Spinal cord (tissue), 10 donors: ENCODE measurements at places on chromosomes 3 and 15. TPM values are rescaled to one million over a fixed set of nuclear protein-coding genes. Genes with fewer than 3 reads are reported as not detected.

LMAN1L gene
- total RNA-seq: not detected

CPLX3 gene
- 0.20 TPM for total RNA-seq

GRCh38 chr3:8932507-8932906, 30.8 kb downstream of the RAD18 start:
- no peak overlapping the region for H3K27ac ChIP-seq
- H3K4me3 ChIP-seq: no peak overlapping the region
- no peaks in the 10 kb centered on the region for H3K27me3 ChIP-seq

GRCh38 chr15:82531496-82532382, 8.5 kb downstream of the RPS17 start:
- H3K27me3 ChIP-seq: no peaks in the 10 kb centered on the region
- no peak overlapping the region for H3K4me3 ChIP-seq
- no peak for DNase-seq
- H3K27ac ChIP-seq: no peak overlapping the region
- H3K4me1 ChIP-seq: peaks cover 8% of the 10 kb centered on the region

ARL14 gene
- not detected for total RNA-seq

P2RY12 gene
- total RNA-seq: 167 TPM

DNA sequence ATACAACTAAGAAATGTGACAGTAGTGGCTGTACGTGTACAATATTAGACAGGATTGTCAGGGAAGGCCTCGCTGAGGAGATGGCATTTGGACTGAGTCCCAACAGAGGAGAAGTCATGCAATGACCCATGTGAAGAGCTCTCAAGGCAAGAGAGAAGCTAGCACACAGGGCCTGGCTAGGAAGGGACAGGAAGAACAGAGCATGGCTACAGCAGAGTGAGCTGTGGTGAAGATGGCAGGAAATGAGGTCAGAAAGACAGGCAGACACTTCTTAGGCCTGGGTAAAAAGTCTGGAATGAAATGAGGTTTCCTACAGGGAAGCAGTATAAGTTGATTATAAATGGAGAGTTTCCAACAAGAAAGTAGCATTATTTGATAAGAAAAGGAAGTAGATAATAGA, 33.2 kb upstream of the LEKR1 start:
- H3K4me1 ChIP-seq: no peaks in the 10 kb centered on the region
- H3K36me3 ChIP-seq: no peaks in the 10 kb centered on the region
- no peaks in the 10 kb centered on the region for H3K27me3 ChIP-seq
- no peak overlapping the region for H3K27ac ChIP-seq
- H3K4me3 ChIP-seq: no peak overlapping the region
- no peak for DNase-seq

DNA sequence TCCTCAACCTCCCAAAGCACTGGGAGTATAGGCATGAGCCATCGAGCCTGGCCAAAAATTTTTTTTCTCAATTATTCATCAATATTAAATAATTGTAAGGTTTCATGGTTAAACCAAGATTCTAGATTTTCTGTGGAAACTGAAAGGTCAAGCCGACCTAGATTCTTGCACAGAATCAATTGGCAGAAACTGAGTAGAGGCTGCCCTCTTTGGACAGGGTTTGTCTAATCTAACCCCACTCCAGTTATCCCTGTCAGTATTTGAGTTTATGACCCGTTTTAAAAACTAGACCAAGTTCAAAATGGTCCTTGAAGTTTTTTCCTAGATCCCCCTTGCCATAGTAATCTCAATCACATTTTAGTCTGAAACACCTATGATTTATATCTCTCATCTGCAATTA, 8.6 kb upstream of the ADAM10 start:
- H3K4me3 ChIP-seq: no peak overlapping the region
- no peaks in the 10 kb centered on the region for H3K4me1 ChIP-seq
- H3K27me3 ChIP-seq: no peaks in the 10 kb centered on the region
- H3K36me3 ChIP-seq: no peaks in the 10 kb centered on the region
- peak; percentile 9 for DNase-seq

PLA1A gene
- total RNA-seq: 1.9 TPM

GPR62 gene
- 4.6 TPM for total RNA-seq

DNA sequence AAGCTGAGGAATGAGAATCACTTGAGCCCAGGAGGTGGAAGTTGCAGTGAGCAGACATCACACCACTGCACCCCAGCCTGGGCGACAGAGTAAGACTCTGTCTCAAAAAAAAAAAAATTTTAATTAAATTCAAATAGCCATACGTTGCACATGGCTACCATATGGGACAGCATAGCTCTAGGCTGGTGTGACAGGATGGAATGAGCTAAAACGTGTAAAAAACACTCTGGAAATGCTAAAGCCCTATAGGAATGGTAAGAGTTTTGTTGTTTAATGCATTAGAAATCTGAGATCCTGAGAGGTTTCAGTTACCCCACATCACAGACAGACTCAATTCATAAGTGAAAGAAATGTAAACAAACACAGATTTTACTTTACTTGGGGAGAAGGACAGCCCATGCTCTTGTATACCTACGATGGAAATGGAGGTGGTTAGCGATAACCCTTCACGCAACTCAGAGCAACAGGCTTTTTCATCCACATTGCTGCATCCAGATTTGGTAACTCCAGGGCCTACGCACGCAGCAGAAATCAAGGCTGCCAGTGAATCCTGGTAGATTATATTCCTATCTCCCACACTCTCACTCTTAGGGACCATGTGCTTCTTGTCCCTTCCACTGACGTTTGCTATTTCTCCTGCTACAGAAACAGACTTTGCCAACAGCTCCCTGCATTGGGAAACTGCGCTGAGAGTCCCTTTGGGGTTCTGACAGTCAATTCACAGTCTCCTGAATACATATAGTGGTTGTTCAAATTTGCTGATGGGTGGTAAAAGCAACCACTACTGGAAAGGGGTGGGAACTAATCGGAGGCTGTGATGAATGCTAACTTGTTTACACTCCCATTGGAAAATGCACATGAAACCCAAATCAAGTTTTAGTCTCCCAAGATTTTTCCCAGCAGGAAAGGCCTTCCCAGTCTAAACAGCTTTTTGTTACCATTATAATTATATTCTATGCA, 3.1 kb downstream of the SH3BP5 start:
- H3K27ac ChIP-seq: peak overlapping the region; percentile 85
- no peaks in the 10 kb centered on the region for H3K27me3 ChIP-seq
- DNase-seq: no peak
- H3K36me3 ChIP-seq: peaks cover 3% of the 10 kb centered on the region

DNA sequence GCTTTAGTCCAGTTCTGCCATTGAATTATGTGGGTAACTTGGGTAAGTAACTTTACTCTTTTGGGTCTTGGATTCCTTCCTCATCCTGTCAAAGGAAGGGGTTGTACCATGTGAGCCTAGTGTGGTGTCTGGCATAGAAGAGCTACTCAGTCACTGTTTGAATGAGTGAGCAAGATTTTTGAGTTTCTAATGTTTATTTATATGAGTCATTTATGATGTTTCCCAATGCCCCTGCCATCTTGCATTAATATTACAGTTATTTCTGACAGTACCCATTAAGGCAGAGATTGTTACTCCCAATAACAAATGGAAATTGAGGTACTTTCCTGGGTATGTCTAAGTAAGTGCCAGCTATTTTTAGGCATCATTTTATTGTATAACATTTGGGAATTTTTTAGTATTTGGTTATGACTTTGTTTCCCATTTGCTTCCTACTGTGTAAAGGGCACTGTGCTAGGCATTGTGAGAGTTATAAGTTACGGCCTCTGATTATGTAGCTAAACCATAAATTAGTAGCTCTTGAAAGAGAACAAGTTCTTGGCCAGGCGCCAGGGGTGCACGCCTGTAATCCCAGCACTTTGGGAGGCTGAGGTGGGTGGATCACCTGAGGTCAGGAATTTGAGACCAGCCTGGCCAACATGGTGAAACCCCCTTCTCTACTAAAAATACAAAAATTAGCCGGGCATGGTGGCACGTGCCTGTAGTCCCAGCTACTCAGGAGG, 23.5 kb downstream of the NR1D2 start:
- H3K4me3 ChIP-seq: no peak overlapping the region
- H3K4me1 ChIP-seq: no peaks in the 10 kb centered on the region
- H3K27ac ChIP-seq: no peak overlapping the region
- peaks cover 24% of the 10 kb centered on the region for H3K36me3 ChIP-seq

GRCh38 chr15:92117261-92117731, 263.8 kb downstream of the SLCO3A1 start:
- H3K27ac ChIP-seq: no peak overlapping the region
- DNase-seq: no peak
- H3K27me3 ChIP-seq: no peaks in the 10 kb centered on the region
- peaks cover 19% of the 10 kb centered on the region for H3K4me1 ChIP-seq
- no peaks in the 10 kb centered on the region for H3K36me3 ChIP-seq

GPR160 gene
- 0.61 TPM for total RNA-seq

- H3K27ac ChIP-seq: no peak overlapping the region
- H3K27me3 ChIP-seq: no peaks in the 10 kb centered on the region
- no peak overlapping the region for H3K4me3 ChIP-seq
- no peak for DNase-seq
- no peaks in the 10 kb centered on the region for H3K4me1 ChIP-seq
Measured at GRCh38 chr15:46442184-46442583, 807.4 kb downstream of the SQOR start.

- no peaks in the 10 kb centered on the region for H3K4me1 ChIP-seq
- DNase-seq: no peak
- H3K27me3 ChIP-seq: no peaks in the 10 kb centered on the region
- no peak overlapping the region for H3K4me3 ChIP-seq
Measured at GRCh38 chr3:172549144-172549543, 25.9 kb upstream of the TNFSF10 start.

DNA sequence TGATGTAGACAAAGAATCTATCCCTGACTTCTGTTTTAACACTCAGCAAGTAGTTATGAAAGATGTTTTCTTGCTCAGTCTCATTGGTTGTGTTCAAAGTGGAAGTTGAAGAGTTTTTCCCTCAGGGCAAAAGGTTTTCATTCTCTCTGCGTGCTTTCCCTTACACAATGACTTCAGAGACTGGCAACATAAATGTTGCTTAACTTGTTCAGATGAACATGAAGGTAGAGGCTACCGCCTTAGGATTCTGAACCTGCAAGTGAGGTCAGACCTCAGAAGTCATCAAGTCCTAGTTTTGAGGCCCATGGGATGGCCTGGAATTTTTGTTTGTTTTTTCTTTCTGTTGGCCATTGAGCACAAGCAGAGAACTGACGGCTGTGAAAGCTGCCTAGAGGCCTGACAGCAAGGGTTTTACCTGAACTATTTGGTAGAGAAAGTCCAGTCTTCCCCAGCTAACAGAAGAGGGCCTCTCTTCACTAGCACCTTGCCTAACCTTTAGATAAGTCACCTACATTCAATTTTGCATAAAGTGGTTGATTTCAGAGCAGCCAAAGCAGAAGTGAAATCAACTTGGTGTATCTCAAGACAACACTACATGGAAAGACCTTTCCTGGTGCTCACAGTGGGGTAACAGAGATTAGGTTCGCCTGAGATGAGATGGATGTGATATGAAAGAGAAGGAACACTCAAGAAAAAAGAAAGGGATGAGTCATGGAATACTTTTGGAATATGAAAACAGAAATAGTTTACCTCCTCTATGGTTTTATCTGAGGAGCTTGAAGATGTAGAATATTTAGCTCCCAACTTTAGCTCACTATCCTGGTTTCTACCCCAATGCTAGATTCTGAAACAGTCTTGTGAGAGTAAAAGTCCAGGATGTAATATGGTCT, 53.6 kb upstream of the AP4E1 start:
- no peaks in the 10 kb centered on the region for H3K36me3 ChIP-seq
- no peaks in the 10 kb centered on the region for H3K27me3 ChIP-seq
- no peak overlapping the region for H3K4me3 ChIP-seq
- no peak overlapping the region for H3K27ac ChIP-seq
- no peak for DNase-seq

DNA sequence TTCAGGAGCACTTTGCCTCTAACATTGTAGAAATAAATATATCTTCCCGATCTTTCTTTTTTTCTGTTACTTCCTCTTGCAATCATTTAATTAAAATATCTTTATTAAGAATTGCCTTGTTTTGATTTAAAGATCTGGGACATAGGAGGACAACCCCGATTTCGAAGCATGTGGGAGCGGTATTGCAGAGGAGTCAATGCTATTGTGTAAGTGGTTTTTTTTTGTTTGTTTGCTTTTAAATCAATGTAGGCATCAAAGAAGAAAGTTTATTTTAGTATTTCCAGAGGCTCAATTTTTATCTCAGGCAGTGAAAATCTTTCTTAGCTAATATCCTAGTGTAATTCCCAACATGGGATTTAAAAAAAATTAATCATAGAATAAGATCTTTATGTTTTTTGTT, 15.5 kb upstream of the EDEM1 start:
- no peaks in the 10 kb centered on the region for H3K4me1 ChIP-seq
- no peak overlapping the region for H3K27ac ChIP-seq
- H3K4me3 ChIP-seq: no peak overlapping the region
- no peak for DNase-seq

DUOXA2 gene
- total RNA-seq: not detected

C3orf52 gene
- total RNA-seq: 2.7 TPM

AHSG gene
- not detected for total RNA-seq

- no peak overlapping the region for H3K27ac ChIP-seq
- H3K36me3 ChIP-seq: no peaks in the 10 kb centered on the region
- H3K27me3 ChIP-seq: no peaks in the 10 kb centered on the region
- DNase-seq: no peak
Measured at GRCh38 chr3:14771593-14772497, 46.9 kb upstream of the FGD5 start.

TM4SF18 gene
- total RNA-seq: 12.4 TPM

- H3K27ac ChIP-seq: no peak overlapping the region
- no peak overlapping the region for H3K4me3 ChIP-seq
Measured at GRCh38 chr3:69370156-69370883, 15.6 kb downstream of the FRMD4B start.

- no peaks in the 10 kb centered on the region for H3K4me1 ChIP-seq
- H3K36me3 ChIP-seq: no peaks in the 10 kb centered on the region
- no peaks in the 10 kb centered on the region for H3K27me3 ChIP-seq
- no peak overlapping the region for H3K27ac ChIP-seq
Measured at GRCh38 chr3:98914210-98915080, 12.9 kb upstream of the DCBLD2 start.

SLC6A1 gene
- 228 TPM for total RNA-seq

NR1I2 gene
- total RNA-seq: 0.69 TPM

DNA sequence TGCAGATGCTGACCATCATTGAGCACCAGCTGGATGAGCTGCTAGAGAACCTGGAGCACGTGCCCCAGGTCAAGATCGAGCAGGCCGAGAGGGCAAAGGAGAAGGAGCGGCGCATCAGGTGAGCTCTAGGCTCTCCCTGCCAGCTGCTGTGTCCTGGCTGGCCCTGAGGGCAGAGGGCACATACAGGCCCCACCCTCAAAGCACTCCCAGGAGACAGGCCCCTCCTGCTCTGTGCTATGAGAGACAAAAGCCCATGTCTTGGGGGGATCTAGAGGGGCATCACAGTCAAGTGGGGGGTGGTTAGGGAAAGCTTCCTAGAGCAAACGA, 39.5 kb downstream of the CFAP100 start:
- no peak overlapping the region for H3K27ac ChIP-seq
- H3K36me3 ChIP-seq: peaks cover 56% of the 10 kb centered on the region
- peaks cover 7% of the 10 kb centered on the region for H3K4me1 ChIP-seq
- DNase-seq: no peak
- no peaks in the 10 kb centered on the region for H3K27me3 ChIP-seq

GRCh38 chr15:42083916-42084315, 10.4 kb downstream of the PLA2G4D start:
- DNase-seq: no peak
- no peak overlapping the region for H3K4me3 ChIP-seq
- peaks cover 16% of the 10 kb centered on the region for H3K4me1 ChIP-seq
- no peaks in the 10 kb centered on the region for H3K36me3 ChIP-seq
- no peaks in the 10 kb centered on the region for H3K27me3 ChIP-seq
- H3K27ac ChIP-seq: no peak overlapping the region

GRCh38 chr15:67972377-67972776, 81.7 kb upstream of the PIAS1 start:
- peaks cover 9% of the 10 kb centered on the region for H3K4me1 ChIP-seq
- no peak overlapping the region for H3K4me3 ChIP-seq
- H3K27me3 ChIP-seq: no peaks in the 10 kb centered on the region
- no peak for DNase-seq
- no peak overlapping the region for H3K27ac ChIP-seq
